CD4-positive, CD25-positive, alpha-beta regulatory T cell (primary cell): ENCODE measurements at places on chromosomes 2 and 18. TPM values are rescaled to one million over a fixed set of nuclear protein-coding genes. Genes with fewer than 3 reads are reported as not detected.

Gene SFT2D3
- polyA plus RNA-seq: 1.4 TPM

Gene PRKAG3
- not detected for polyA plus RNA-seq

Gene PROC
- not detected for polyA plus RNA-seq

Gene KCTD18
- polyA plus RNA-seq: 15.6 TPM

Gene CRYGC
- polyA plus RNA-seq: not detected

Gene GPR39
- not detected for polyA plus RNA-seq

Gene MEP1B
- not detected for polyA plus RNA-seq

Gene FBXO48
- polyA plus RNA-seq: 1.3 TPM

Gene CRYGD
- polyA plus RNA-seq: not detected

Gene ITPRIPL1
- 17.5 TPM for polyA plus RNA-seq

Gene GPR75
- not detected for polyA plus RNA-seq

Gene LOXHD1
- not detected for polyA plus RNA-seq

Gene LRPPRC
- 39.5 TPM for polyA plus RNA-seq

Gene SCG2
- polyA plus RNA-seq: not detected

Gene CHRNA1
- polyA plus RNA-seq: 0.41 TPM

Gene GLS
- 44.1 TPM for polyA plus RNA-seq

Gene GAL3ST2
- not detected for polyA plus RNA-seq

Gene LBH
- 232 TPM for polyA plus RNA-seq

Gene AGAP1
- polyA plus RNA-seq: not detected

Gene SLC14A1
- 7.8 TPM for polyA plus RNA-seq

Gene DOCK10
- polyA plus RNA-seq: 34.7 TPM

Gene UGT1A4
- polyA plus RNA-seq: not detected

Gene RUFY4
- polyA plus RNA-seq: not detected

Gene LCT
- polyA plus RNA-seq: not detected

Gene HOXD12
- not detected for polyA plus RNA-seq

Gene LPIN1
- polyA plus RNA-seq: 22.2 TPM

Gene SERPINB4
- polyA plus RNA-seq: not detected

Gene PRSS56
- polyA plus RNA-seq: not detected

Gene PSMA8
- polyA plus RNA-seq: 0.73 TPM

Gene SYT4
- polyA plus RNA-seq: 0.20 TPM

Gene HOXD8
- not detected for polyA plus RNA-seq

Gene CFC1
- not detected for polyA plus RNA-seq

Gene PAX3
- polyA plus RNA-seq: not detected

Gene ARHGAP28
- polyA plus RNA-seq: not detected

Gene CYP27C1
- not detected for polyA plus RNA-seq

Gene MAP2
- polyA plus RNA-seq: not detected

Gene PROKR1
- polyA plus RNA-seq: not detected

Gene SOCS6
- 0.29 TPM for polyA plus RNA-seq
